CD4-positive, alpha-beta T cell treated with Interleukin-6 at 100 ng/mL for 8 hours (primary cell): ENCODE measurements at places on chromosomes 2 and 18.

DNA sequence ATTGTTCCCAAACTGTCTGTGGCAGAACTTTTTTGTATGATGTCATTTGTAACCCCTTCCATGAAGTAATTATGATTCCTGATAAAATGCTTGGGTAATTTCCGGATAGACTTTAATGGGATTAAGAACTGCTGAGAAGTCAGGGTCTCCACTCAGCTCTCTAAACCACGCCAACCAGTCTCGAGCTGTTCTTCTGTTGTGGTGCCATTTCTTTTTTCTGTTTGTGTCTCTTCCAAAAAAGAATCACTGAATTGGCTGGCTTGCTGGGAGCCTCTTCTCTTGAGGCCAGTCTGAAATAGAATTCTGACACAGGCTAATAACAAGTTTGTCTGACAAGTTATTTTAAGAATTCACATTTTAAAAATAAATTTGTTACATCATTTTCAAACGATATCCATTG, 198.9 kb downstream of the BCL2 start:
- DNase-seq, result no peak

DNA sequence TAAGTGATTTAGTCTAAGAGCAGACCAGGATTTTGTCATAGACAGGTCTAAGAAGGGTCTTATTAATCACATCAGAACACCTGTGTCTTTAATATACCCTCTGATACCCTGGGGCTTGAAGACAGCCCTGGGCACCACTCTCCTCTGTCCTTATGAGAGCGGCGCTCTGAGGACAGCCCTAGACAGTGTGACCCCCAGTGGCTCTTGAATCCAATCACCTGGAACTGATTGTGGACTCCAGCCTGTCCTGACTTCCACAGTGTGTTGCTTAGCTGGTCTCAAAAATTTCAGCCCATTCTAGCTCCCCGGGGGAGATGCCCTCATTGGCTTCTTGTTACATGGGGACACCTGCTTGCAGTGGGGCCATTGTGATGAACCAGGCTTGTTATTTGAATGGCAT, 195.8 kb upstream of the SMAD2 start:
- no peak for DNase-seq

- DNase-seq, result no peak
Measured at GRCh38 chr2:149860276-149860921, 272.8 kb upstream of the MMADHC start.

DNA sequence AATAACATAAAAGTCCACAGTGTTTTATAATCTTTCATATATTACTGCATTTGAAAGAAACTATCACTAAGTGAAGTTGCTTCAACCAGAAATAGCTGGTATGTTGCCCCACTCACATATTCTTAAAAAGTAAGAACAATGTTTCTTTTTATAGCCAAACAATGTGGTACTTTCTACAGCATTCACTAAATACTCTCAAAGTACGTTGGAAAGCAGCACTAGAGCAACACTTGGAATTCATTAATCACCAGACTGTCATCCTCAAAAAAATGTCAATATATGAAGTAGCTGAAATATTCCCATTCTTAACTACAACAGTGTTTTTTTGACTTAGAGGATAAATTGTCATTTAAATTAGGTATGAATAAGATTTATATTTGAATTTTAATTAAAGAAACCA, 32.8 kb downstream of the COBLL1 start:
- DNase-seq, result no peak

GRCh38 chr2:37449761-37450296, 105.4 kb downstream of the QPCT start:
- DNase-seq, result no peak

- no peak for DNase-seq
Measured at GRCh38 chr2:144509001-144509878, 10.7 kb downstream of the ZEB2 start.

DNA sequence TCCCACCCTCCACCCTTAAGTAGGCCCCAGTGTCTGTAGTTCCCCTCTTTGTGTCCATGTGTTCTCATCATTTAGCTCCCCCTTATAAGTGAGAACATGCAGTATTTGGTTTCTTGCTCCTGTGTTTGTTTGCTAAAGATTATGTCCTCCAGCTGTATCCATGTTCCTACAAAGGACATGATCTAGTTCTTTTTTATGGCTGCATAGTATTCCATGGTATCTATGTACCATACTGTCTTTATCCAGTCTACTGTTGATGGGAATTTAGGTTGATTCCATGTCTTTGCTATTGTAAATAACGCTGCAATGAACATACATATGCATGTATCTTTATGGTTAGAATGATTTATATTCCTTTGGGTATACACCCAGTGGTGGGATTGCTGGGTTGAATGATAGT, 150.1 kb upstream of the PGAP1 start:
- no peak for DNase-seq

- DNase-seq, result peak; percentile 71
Measured at GRCh38 chr18:23871410-23871809, 143.1 kb upstream of the TTC39C start.

GRCh38 chr2:5140347-5140746, 551.8 kb upstream of the SOX11 start:
- no peak for DNase-seq

DNA sequence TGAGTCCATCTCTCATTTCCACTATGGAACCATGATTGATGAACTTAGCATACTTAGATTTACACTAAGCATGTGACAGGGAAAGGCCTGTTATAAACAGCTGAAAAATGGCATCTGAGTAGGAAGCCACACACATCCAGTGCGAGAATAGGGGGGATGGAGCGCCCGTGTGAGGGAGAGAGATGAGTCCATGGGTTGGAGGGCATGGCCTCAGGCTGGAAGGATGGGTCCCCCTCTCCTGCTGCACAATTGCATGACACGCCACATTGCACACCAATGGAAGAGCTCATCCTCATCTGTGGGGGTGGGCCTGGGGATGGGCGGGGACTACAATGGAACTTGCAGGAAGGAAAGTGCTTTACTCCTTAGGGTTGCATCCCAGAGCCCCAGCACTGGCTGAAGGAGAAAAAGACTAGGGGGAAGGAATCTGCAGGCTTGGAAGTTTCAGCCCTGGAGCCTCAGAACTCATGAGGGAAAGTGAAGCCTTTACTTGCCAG, 46.4 kb upstream of the CXCR4 start:
- no peak for DNase-seq

GRCh38 chr18:77141401-77142118, 9.0 kb upstream of the MBP start:
- DNase-seq, result no peak

GRCh38 chr2:240797500-240797895, 22.5 kb downstream of the KIF1A start:
- DNase-seq, result no peak

- no peak for DNase-seq
Measured at GRCh38 chr2:74009577-74009976, 24.9 kb downstream of the TET3 start.

DNA sequence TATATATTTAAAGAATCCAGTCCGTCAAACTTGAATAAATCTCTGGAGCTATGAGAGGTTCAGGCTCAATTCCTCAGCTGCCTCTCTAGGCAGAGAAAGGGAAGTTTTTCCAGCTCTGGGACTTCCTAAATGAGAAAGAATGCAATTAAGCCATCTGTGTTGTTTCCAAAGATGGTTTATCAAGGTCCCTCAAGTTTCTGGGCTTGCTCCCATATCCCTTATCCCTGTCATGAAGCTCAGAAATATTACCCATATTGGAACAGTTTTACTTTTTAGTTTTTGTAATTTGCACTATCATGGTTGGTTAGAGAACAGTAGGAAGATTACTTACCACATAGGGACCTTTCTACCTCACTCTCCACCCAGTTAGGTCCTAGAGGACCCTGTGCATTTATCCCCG, 1.4 kb downstream of the CNTNAP5 start:
- no peak for DNase-seq

- no peak for DNase-seq
Measured at GRCh38 chr2:19850056-19851050, 51.4 kb downstream of the TTC32 start.

DNA sequence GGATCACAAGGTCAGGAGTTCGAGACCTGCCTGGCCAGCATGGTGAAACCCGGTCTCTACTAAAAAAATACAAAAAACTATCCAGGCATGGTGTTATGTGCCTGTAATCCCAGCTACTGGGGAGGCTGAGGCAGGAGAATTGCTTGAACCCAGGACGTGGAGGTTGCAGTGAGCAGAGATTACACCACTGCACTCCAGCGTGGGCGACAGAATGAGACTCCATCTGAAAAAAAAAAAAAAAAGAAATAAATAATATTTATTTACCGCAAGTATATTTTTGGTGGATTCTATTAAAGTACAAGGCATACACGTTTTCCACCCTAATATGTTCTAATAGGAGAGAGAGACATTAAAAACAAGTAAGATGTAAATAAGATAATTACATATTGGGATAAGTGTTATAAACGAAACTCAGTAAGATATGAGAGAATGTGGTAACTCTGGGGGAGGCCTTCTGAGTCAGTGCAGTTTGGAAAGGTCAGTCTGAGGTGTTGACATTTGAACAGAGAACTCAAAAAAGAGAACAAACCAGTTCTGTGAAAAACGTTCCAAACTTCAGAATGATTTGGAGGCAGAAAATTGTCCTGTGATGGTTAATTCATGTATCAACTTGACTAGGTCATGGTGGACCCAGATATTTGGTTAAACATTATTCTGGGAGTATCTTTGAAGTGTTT, 8.8 kb upstream of the POLI start:
- no peak for DNase-seq

DNA sequence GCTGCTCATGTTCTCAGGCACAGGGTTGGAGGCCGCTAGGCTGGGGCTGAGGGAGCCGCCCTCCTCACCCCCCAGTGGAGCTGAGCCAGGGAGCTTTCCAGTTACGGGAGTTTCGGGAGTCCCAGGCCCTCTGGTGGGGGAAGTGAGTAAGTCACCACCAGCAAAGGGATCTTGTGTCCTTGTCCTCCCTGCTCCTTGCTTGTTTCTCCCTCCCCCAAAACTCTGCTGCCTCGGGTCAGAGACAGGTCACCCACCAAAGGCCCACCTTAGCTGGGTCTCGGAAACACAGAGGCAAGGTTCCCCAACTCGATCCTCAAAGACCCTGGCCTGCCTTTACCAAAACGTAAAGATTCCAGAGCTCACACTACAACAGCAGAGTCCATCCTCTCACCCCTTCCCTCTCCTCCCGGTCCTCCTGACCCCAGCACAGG, 60.5 kb upstream of the POMC start:
- peak; percentile 16 for DNase-seq

DNA sequence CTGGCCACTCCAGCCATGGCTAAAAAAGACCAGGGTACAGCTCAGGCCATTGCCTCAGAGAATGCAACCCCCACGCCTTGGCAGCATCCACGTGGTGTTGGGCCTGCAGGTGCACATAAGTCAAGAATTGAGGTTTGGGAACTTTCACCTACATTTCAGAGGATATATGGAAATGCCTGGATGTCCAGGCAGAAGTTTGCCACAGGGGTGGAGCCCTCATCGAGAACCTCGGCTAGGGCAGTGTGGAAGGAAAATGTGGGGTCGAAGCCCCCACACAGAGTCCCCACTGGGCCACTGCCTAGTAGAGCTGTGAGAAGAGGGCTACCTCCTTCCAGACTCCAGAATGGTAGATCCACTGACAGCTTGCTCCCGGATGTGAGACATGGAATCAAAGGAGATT, 477.3 kb downstream of the LPIN1 start:
- no peak for DNase-seq

DNA sequence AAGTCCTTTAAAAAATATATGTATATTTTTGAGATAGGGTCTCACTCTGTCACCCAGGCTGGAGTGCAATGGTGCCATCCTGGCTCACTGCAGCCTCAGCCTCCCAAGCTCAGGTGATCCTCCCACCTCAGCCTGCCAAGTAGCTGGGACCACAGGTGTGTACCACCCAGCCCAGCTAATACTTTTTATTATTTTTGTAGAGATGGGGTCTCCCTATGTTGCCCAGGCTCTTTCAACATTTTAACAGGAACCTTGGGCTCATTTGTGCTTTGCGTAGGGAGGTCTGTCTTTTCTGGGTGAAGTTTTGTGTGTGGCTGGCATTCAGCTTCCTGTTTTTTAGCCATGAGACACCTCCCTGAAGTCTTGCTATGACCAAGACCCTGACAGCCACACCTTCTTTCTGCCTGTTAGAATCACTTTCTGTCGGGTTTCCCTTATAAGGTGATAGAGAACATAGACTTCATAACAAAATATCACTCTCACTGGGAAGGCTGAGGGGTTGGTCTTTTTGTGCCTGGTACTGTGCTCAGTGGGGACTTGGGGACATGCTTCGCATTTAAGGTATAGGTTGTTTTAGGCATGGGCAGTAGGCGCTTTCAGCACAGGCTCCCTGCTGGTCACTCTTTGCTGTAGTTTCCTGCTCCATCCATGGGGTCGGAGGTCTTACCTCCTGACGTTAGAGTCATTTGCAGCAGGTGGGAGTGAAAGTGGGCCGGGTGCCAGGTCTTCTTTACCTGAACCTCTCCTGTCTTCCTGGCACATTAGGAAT, 3.4 kb downstream of the RAB31 start:
- DNase-seq, result no peak

DNA sequence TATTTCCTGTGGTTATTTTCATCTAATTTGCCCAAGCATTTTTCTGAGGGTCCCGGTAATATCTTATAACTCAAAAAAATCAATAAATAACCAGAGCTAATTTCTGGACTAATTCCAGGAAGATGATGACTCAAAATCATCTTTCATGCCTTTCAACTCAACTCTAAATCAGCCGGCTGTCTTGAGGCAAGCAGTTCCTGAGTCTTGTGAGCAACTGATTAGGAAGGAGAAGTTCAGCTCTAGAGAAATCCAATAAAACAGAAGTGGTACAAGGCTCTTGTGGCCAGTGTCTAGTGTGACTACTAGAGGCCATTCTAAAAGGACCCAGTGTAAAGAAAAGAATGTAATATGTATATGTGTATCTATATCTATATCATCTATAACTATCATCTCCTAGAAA, 890.4 kb downstream of the TRIB2 start:
- DNase-seq, result no peak

GRCh38 chr18:61198486-61198885, 134.7 kb upstream of the CDH20 start:
- DNase-seq, result no peak

GRCh38 chr18:46281185-46282176, 177.3 kb downstream of the HAUS1 start:
- DNase-seq, result peak; percentile 36

- DNase-seq, result no peak
Measured at GRCh38 chr2:169662744-169663143, 31.5 kb downstream of the CFAP210 start.

DNA sequence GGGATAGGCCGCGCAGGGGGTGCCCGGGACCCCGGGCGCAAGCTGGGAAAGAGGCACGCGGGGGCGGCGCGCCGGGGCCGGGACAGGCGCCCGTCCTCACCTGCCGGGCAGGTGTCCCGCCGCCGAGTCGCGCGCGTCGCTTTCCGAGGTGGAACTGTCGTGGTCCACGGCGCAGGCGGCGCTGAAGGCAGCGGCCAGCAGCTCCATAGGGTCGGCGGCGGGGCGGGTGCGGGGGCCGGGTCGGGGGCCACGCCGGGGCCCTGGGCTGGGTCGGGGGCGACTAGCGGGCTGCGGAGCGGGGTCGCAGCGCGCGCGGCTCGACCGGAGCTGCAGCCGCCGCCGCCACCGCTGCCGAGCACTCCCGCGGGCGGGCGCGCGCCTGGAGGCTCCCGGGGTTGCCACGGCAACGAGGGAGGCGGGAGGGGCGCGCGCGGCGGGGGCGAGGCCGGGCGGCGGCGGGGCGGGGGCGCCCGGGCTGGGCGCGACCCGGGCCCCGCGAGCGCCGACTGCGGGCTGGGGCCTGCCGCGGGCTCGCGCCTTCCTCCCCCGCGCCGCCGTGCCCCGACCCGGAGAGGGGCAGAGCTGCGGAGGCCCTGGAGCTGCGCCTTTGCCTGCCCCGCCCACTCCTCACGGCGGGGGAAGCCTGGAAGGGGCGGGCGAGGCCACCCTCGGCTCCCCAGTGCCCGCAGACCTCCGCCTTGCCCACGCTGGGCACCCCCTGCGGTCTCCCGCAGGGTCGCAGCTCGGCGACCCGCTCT, 57.9 kb downstream of the SNORC start:
- DNase-seq, result no peak

GRCh38 chr18:21930177-21930576, 189.6 kb downstream of the MIB1 start:
- DNase-seq, result no peak
